ENCODE measurements at places on chromosomes 6 and 20. TPM values are rescaled to one million over a fixed set of nuclear protein-coding genes. Genes with fewer than 3 reads are reported as not detected.

MRPS18B gene
- total RNA-seq: 74.9 TPM

HSPA12B gene
- total RNA-seq: 0.22 TPM

APOBEC2 gene
- not detected for total RNA-seq

OPN5 gene
- total RNA-seq: not detected

HTR1B gene
- total RNA-seq: 0.65 TPM

MOCS1 gene
- total RNA-seq: 0.39 TPM

COL20A1 gene
- not detected for total RNA-seq

B3GAT2 gene
- total RNA-seq: not detected

FOXA2 gene
- not detected for total RNA-seq

BCAS4 gene
- total RNA-seq: 10.3 TPM

PSMB1 gene
- total RNA-seq: 252 TPM

DDO gene
- not detected for total RNA-seq

Data from placental epithelial cell (primary cell).